ENCODE measurements at places on chromosomes 2 and 18. TPM values are rescaled to one million over a fixed set of nuclear protein-coding genes. Genes with fewer than 3 reads are reported as not detected.

Gene ZNF407
- total RNA-seq = 19.1 TPM

GRCh38 chr18:12291161-12291560 is 16.9 kb upstream of the TUBB6 start:
- no peak for DNase-seq

GRCh38 chr2:98569197-98569793 is 39.0 kb downstream of the COA5 start:
- no peak for DNase-seq

GRCh38 chr2:224147174-224147573 is 108.1 kb upstream of the SERPINE2 start:
- no peak for DNase-seq

Gene CFAP221
- total RNA-seq = 0.42 TPM

Gene POTEE
- total RNA-seq = not detected

Gene ZNF512
- total RNA-seq = 39.3 TPM

DNA sequence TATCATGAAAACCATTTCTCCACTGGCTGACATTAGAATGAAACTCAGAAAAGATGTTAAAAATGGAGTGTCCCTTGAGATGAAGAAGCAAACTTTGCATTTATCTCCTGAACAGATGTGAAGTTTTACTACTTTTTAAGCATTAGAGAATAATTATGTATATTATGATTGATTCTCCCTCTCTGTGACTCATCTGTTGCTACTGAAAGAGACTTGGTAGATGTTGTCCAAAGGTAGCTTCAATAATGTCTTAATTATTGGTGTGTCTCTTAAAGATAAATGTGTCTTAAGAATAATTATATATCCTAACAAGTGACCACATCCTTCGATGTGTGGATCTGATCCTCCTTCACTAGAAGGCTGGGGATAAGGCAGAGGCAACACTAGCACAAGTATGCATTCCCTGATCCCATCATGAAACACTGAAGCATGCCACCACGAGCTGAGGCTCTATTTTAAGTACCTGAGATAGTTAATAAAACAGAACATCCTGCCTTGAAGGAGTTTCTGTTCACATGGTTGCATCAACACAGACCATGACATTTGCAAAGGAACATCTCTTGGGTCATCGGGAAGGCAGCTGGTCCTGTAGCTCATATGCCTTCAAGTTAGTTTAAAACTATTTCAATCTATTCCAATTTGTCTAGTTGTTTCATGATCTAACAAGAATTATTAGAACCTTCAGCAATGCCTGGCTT is 15.5 kb downstream of the RND3 start:
- no peak for DNase-seq

Gene C2orf68
- total RNA-seq = 25.7 TPM

Gene IL18R1
- total RNA-seq = 11.8 TPM

DNA sequence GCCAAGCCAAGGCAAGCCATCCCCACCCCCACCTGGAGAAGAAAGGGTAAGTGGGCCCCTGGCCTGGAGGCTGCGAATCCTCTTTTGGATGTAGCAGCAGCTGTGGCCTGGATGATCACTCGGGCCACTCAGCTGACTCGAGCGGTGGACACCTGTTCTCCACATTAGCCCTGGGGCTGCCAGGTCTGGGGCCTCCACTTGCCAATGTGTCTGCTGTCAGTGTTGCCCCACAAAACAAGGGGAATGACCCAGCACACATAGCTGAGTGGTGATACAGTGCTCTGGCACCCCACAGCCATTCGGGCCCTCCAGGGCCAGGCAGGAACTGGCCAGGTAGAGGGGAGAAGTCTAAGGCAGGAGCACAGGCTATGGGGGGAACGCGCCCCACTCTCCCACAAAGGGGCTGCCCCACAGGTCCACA is 2.6 kb downstream of the STK25 start:
- DNase-seq = no peak

DNA sequence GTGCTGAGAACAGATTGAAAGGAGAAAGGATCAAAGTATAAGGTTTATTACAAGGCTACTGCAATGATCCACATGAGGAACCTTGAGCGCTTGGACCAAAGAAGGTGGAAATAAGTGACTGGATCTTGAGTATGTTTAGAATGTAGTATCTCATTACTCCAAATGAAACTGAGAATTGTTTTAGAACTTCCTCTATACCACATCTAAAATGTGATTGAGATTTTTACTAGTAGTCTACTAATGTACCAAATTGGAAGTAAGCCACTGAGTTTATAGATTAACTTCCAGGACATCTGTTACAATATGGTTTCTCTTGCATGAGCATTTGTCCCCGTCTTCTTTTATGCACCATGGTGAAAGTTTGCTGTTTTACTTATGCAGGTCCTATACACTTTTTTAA is 300.5 kb downstream of the SUCLG1 start:
- DNase-seq = no peak

DNA sequence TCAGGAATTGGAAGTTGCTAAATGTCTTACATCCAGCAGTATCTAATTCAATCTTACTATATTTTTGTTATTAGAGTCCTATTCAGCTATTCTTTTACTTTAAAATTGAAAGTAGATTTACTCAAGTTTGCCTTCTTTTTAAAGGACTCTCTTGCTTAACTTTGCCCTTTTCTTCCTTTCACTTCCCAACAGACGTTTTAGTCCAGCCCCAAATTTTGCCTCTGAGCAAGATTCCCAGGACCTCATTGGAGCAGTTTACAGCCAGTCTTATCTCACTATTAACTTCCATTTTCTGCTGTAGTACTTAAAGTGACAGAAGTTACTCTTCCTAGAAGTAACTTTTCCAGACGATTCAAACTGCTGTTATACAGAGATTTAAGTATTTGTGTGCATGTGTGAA is 1.7 kb upstream of the PRKD3 start:
- DNase-seq = no peak

Gene L3MBTL4
- total RNA-seq = 1.2 TPM

DNA sequence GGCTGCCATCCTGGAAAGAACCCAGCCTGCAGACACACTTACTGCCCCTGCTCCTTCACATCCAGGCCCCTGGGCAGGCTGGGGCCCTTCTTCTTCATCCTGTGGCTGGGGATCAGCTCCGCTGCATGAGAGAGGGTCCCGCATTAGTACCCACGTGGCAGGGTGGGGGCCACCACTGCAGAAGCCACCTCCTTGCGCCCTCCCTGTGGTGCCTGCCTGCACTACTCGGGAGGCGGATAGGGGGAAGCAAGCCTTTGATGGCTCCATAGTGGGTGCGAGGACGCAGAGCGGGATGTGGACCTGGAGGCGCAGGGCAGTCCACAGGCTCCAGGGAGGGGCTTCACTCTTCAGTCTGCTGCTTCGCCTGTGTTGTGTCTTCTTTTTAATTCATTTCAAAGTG is 46.7 kb downstream of the GPC1 start:
- no peak for DNase-seq

DNA sequence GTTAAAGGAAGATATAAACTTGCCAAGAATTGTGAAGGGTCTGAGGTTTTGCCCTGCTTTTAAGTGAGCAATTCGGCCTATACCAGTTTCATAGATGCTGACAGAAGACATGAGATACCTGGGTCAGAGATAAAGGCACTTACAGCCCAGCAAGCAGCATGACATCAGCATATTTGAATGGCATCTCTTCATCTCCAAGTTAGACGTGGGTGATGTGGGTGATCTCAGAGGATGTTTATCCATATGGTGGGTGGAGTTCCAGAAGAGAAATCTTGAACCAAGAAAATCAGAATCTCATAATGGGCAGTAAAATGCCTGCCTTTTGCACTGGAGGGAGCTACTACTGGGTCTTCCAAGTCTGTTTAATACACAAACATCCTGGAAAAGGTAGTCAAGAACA is 44.7 kb downstream of the GYPC start:
- DNase-seq = no peak

DNA sequence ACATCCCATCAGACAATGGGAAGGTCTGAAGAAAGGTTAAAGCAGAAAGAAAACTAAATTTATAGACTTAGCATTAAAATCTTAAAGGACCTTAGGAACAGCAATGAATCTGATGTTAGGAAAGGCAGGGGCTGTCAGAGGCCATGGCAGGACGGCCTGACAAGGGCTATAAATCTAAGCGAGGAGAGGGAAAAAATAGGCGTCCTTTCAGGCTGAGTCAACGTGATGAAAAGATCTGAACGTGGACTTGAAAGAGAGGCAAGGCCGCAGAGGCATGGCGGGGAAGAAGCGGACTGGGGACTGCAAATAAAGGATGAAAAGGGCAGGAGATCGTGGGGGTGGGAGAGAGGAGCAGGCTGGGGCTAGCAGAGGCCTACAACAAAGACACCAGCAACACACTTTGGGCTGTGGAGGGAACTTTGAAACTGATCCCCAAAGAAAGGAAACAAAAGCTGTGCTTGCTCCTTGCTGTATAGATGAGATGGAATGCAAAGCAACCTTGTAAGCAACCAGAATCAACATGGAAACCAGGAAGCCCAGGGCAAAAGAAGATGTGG is 145.6 kb downstream of the NRP2 start:
- no peak for DNase-seq

GRCh38 chr2:213290501-213290900 is 6.2 kb downstream of the SPAG16 start:
- DNase-seq = no peak

DNA sequence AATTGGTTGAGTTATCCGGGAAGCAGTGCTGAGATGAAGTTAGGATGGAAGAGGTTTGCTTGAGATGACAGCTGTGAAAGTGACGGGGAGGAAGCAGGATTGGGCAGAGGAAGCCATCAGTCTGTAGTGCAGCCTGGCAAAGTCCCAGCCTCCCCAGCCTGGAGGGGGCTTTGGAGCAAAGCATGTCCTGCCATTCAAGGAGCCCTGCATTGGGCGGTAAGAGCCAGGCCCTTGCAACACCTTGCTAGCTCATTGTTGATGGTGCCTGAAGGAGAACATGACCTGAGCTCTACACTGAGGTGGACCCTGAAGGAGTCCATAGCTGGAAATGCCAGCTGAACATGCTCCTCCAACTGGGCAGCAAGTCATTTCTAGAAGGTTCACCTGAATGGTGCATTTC is 228.9 kb downstream of the ACKR3 start:
- no peak for DNase-seq

Gene ADD2
- 8.6 TPM for total RNA-seq

Gene SERPINB12
- not detected for total RNA-seq

DNA sequence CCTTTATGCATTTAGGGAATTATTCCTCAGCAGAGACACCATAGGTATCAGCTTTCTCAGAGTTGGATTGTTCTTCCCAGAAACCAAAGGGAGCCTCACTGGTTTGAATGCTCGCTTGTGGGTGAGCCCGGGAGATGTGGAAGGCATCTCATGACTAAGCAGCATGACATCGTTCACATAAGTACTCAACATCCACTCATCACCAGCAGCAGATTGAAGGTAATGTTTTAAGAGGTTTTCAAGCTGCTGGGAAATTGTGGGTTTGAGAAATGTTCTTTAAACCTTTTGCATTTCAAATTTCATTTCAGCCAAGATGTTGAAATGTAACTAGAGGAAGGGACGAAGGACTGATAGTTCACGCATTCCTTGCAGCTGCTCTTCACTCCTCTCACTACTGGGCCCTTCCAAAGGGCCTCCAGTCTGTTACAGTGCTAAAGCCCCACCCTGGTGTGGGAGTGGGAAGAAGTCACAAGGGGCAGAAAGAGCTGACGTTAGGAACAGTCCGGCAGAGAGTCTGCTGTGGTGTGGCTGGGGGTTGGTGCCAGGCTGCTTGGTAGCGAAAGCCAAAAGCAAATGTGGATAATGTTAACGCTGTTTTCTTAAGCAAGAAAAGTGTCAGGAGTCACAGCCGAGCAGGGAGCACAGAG is 324.5 kb upstream of the EPHA4 start:
- no peak for DNase-seq

DNA sequence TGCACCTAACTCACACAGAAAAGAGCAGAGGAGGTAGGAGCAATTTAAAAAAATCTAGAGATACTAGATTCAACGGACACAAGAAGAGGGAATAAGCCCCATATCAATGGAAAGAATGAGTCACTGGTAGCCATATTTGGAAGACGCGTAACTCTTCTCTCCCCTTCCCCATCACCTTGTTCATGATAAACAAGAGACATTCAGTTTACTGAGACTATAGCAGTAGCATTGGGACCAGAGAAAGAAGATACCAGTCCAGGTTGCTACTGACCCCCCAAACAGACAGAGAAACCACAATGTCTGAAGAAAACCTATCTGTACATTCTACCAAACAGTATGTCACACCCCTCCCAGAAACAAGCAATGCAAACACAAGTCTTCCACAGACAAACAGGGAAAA is 81.1 kb downstream of the SLC66A3 start:
- DNase-seq = no peak

GRCh38 chr2:227474410-227474809 is 2.5 kb downstream of the AGFG1 start:
- DNase-seq = no peak

Gene MALL
- total RNA-seq = 5.0 TPM

- DNase-seq = no peak
Measured at GRCh38 chr2:1802046-1802445, 57.7 kb upstream of the PXDN start.

Gene B3GNT2
- total RNA-seq = 15.9 TPM

Gene AMER3
- not detected for total RNA-seq

- DNase-seq = no peak
Measured at GRCh38 chr2:133553251-133553650, 15.0 kb downstream of the NCKAP5 start.

GRCh38 chr18:36610661-36611060 is 218.1 kb downstream of the TPGS2 start:
- DNase-seq = no peak

Data from esophagus muscularis mucosa (tissue), 4 donors.